ENCODE measurements at places on chromosomes 13 and 19.

GRCh38 chr13:110628477-110628793 is 13.1 kb downstream of the NAXD start:
- DNase-seq: no peak

GRCh38 chr19:37692956-37693620 is 26.5 kb downstream of the ZNF607 start:
- DNase-seq: no peak

DNA sequence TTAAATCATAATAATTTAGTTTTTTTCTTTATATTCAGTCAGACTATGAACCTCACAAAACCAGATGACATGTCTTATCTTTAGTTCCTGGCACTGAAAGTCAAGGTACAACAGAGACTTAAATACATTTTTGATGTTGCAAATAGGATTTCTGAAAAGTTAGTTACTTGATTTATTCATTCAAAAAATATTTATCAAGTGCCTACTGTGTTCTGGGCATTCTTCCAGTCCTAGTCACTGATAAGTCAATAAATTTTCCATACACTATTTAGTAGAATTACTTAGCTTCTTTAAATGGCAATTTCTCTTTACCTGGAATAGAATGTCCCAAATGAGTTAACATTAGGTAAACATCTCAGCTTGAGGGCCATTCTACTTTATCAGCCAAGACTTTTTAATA is 938.3 kb upstream of the PCDH9 start:
- DNase-seq: no peak

DNA sequence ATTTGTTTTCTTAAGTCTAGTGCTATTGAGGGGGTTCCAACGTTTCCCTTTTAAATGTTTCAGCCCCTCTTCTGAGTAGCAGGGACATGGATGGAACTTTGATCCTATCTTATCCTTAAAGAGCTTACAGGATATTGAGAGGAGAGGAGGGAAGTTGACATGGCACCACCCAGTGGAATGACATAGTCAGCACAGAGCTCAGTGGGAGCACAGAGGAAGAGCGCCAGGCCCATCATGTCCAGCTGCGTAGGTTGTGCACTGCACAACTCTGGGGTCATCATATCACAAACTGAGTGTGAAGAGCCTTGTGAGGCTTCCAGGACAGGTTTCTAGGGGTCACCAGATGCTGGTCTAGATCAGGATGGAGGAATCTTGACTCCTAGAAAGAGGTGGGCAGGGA is 4.6 kb upstream of the CDC42EP5 start:
- DNase-seq: no peak

DNA sequence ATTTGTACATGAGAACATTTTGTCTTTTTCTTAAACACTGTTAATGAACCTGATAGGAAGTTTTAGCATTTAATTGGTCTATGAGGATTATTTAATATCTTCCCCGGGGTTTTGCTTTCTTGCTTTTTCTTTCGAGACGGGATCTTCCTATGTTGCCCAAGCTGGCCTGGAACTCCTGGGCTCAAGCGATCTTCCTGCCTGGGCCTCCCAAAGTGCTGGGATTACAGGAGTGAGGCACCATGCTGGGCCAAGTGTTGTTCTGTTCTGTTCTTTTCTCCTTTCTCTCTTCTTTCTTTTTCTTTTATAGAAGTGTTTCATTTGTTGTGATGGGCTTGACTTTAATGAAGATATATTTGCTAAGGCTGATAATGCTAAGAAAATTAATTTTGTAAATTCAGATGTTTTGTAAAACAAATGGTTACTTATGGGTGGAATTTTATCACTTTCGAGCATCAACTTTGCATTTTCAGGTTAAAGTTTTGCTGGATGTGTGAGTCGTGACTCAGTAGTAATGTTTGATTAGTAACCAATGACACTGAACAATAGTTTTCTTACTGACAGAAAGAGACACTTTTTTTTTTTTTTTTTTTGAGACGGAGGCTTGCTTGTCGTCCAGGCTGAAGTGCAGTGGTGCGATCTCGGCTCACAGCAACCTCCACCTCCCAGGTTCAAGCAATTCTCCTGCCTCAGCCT is 2.2 kb downstream of the PAN3 start:
- no peak for DNase-seq

DNA sequence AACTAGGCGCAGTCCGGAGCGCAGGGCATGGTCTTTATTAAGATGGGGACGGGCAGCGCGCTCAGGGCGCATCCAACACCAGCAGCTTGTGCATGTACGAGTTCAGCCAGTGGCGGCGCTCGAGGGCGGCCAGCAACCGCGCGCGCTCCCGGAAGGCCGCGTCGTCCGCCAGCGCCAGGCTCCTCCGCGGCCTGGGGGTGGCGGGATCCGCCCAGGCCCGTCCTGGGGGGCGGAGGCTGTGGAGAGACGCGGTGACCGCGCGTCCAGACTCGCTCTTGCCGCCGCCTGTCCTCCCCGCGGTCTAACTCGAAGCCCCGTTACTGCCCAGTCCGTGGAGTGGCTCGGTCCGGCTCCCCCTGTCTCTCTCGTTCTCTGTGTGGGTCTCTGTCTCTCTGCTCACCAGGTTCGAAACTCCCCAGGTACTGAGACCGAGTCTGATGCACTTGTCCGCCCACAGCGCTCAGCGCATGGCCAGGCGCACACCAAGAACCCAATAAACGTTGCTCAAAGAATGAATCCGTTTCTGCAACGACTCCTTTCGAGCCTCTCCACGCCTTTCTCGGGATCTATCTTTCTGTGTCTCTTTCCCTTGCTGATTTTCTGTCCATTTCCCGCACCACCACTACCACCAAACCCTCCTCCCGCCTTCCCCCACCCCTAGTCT is 702 bp downstream of the PTH2 start:
- DNase-seq: peak; percentile 55
